Caki2 (cell line): ENCODE measurements at places on chromosomes 13 and 19. TPM values are rescaled to one million over a fixed set of nuclear protein-coding genes. Genes with fewer than 3 reads are reported as not detected.

DNA sequence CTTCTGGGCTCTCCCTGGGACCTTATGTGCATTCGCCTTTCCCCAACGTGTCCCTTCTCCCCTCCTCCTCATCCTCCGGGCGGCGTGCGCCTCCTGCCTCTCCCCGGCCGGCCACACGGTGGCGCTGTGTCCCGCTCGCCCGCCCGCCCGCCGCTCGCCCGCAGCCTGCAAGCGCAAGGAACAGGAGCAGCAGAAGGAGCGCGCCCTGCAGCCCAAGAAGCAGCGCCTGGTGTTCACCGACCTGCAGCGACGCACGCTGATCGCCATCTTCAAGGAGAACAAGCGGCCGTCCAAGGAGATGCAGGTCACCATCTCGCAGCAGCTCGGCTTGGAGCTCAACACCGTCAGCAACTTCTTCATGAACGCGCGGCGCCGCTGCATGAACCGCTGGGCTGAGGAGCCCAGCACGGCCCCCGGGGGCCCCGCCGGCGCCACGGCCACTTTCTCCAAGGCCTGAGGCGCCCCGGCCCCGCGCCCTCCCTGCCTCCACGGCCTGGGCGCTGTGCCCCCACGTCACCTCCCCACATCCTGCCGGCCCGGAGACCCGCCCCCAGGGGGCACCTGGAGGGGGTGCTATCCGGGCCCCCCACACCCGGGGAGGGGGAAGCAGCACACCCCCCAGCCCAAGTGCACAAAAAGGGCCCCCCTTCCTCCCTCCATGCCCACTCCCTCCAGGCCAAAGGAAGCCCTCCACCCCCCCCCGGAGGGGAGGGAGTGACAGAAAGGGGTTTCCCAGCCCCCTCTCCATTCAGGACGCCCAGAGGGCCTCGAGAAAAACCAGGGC is 21.9 kb downstream of the ONECUT3 start:
- no peak for DNase-seq

DNA sequence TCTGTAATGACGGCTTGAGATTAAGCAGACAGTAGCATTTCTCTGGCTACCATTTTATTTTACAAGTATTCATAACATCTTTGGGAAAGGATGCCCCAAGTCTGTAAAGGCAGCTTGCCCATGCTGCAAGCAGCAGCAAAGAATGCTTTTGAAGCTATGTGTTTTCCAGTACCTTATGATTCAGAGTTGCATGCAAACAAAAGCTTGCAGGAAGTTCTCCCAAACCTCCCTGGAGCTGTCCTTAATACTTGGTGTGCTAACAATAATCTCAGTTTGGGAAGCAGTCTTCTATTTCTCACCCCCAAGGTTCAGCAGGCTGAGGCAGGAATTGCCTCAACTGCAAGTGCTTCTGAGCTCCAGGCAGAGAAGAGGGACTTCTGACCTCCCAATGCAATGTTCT is 60.8 kb downstream of the CCNA1 start:
- DNase-seq = no peak

GRCh38 chr19:41915776-41916414 is 12.4 kb downstream of the ERFL start:
- no peak for DNase-seq

- no peak for DNase-seq
Measured at GRCh38 chr19:40622773-40623075, 21.6 kb downstream of the LTBP4 start.

DNA sequence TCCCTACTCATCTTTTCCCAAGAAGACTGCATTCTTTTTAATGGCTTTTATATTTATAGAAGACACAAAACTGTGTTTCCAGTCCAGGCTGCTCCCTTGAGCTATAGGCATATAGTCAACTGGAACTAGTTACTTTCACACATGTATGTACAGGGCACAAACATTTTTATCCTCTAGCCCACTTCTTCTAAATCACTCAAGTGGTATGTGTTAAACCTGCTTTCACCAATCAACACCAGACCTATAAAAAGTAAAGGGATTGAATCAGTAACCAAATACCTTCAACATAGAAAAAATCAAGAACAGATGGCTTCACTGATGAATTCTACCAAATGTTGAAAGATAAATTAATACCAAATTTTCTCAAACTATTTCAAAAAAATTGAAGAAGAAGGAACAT is 584.2 kb upstream of the SLITRK1 start:
- no peak for DNase-seq

- peak; percentile 53 for DNase-seq
Measured at GRCh38 chr13:25281193-25281934, 5.9 kb downstream of the MTMR6 start.

DNA sequence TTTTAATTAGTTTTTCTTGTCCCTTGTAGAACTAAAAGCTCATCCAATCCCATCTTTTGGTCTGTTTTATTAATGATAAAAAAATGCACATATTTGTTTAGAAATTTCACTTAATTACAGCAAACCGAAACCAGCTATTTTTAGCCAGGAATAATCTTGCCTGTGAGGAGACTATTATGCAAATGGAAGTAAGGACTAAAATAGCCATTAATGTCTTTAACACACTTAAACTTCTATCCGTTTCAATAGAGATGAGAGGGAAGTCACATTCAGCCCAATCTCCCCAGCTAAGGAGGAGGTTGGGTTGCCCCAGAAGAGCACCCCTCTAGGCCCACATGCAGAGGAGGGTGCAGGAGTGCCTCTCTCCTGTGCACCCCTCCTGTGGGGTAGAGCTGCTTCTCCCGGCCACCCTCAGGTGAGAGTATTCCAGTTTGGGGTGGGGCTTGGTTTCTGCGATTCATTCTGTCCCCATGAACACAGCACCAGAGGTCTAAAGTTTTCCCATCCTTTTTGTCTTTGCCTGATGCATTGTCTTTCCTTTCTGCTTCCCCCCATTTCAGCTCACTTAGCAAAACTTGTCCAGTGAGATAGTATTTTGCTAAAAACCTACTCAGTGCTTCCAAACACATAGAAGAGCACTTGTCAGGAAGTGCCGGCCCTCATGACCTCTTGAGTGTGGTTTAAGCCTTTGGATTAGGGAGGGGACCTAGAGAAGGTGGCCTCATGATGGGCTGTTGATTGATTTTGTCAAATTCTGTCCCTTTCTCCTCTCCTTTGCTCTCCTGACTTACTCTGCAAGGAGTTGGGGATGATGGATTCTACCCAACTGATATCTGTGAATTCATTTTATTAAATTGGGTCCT is 28.2 kb downstream of the FGF9 start:
- DNase-seq = no peak

DNA sequence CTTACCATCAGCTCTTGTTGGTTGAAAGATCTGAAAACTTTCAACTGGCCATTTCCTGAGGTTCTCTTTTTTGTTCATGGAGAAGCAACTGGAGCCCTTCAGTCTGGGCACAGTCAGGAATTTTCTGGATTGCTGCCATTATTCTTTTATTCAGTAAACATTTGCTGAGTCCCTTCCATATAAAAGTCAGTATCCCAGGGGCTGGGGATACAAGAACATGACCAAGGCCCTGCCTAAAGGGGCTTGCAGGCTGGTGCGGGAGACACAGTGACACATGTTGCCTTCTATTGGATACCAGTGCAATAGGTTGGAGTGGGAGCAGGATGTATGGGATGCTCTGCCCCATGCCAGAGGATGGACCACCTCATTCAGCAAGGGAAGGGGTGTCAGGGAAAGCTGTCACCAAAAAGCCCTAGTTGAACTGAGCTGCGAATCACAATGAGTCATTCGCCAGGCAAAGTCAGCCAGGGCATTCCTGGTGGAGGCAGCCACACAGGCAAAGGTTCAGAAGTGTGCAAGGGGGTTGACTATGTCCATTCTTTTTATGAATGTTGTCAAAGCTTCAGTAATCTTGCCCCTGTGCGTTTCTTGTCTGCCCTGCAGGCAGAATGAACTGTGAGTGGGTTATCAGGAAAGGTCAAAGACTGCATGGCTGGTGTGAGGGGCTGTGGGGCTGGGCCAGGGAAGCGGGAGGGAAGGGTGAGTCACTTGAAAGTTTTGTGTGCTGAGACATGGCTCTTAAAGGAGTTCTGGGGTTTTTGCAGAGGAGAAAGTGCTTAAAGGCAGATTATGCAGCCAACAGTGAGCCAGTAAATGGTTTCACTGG is 395.9 kb downstream of the KCNRG start:
- peak; percentile 75 for DNase-seq

GRCh38 chr13:40153516-40153915 is 498.1 kb downstream of the COG6 start:
- no peak for DNase-seq

DNA sequence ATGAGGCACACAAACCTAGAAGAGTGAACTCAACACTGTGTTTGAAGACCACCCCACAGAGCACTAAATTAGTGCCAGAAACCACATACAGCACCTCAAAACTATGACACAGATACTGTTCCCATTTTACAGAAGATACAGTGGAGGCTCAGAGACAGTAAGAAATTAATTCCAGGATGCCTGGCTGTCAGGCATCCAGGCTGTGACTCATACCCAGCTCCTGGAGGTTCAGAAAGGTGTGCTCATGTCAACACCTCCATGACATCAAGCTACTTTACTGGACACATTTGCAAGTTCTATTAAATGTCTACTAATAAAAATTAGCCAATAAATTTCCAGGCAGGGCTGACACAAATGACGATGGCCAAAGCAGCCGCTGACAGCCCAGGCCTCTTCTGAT is 176.3 kb downstream of the ABCC4 start:
- no peak for DNase-seq

- DNase-seq = no peak
Measured at GRCh38 chr19:53532362-53532761, 5.6 kb upstream of the ZNF331 start.

- peak; percentile 14 for DNase-seq
Measured at GRCh38 chr19:343941-344624, 513 bp downstream of the MIER2 start.

DNA sequence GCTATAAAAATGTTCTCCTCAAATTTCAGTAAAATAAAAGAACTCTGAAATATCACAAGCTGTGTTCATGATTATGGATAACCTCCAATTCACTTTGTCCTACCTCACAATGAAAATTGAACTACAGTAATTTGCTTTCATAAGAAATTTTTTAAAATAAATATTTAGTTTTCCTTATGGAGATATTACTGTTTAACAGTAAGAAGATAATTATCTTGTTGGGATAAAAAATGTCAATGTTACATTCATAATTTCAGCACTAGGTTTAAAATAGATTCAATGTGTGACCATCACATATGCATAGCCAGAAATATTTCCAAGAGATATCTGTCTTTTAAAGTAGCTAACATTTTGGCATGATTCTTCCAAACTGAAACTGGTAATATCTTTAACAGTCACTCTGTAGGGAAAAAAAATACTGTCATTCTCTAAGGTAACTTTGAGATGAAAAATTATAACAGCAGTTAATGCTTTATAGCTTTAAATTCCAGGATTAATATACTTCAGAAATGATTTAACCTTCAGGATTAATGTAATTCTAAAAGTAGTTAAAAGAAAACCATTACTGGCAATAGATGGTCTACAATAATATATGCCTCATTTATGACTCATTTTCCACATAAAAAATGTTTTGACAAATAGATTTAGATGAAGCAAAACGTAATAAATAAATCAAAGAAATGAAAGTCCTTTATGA is 91.3 kb downstream of the SPRY2 start:
- no peak for DNase-seq

DNA sequence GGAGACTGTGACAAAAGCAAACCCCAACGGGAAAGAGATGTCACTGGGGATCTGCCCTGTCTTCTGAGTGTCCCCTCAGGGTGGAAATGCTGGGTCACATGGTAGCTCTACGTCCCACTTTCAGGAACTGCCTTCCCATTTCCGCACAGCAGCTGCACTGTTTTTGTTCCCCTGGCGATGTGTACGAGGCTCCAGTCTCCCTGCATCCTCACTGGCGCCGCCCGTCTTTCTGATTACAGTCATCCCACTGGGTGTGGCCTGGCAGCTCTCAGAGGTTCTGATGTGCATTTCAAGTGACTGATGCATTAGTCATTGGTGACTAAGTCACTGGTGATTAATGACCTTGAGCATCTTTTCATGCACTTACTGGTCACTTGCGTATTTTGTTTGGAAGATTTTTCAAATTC is 21.2 kb downstream of the PCID2 start:
- DNase-seq = peak; percentile 93

GRCh38 chr13:108959234-108959633 is 329.8 kb downstream of the MYO16 start:
- no peak for DNase-seq

- DNase-seq = no peak
Measured at GRCh38 chr19:45152504-45153338, 8.1 kb downstream of the NKPD1 start.

- DNase-seq = no peak
Measured at GRCh38 chr19:45515081-45515624, 7.9 kb downstream of the VASP start.

- DNase-seq = no peak
Measured at GRCh38 chr13:91240341-91240740, 107.1 kb upstream of the MIR17HG start.

GRCh38 chr13:59340581-59340980 is 823.1 kb downstream of the DIAPH3 start:
- no peak for DNase-seq

- no peak for DNase-seq
Measured at GRCh38 chr13:108807841-108808240, 178.4 kb downstream of the MYO16 start.

GRCh38 chr13:111915104-111915551 is 151.8 kb upstream of the SOX1 start:
- DNase-seq = no peak

DNA sequence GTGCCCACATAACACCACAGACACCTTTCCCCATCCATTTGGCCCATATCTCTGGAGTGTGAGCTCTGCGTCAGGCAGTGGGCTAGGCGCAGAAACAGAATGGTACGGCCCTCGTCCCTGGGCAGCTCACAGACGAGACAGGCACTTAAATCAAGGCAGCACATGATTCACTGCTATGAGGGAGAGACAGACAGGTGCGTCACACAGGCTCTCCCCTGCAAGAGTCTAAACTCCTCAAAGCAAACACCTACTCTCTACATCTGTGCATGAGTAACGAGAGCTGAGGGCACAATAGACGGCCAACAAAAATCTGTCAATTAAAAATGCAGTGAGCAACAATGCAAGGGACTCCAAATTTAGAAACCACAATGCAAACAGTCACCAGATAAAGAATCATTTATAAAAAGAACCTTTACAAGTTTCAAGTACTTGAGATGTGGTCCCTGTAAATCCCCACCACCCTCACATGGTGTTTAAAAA is 348.9 kb downstream of the UQCRFS1 start:
- DNase-seq = no peak

ZNF729 gene
- total RNA-seq = not detected in 2 replicates

SOX1 gene
- total RNA-seq = 1.7 and 3.4 TPM in 2 replicates

SYDE1 gene
- 21.7 and 31.3 TPM in 2 replicates for total RNA-seq

EIF3K gene
- 642 and 878 TPM in 2 replicates for total RNA-seq

U2AF1L4 gene
- 7.1 and 14.1 TPM in 2 replicates for total RNA-seq

KDELR1 gene
- 119 and 155 TPM in 2 replicates for total RNA-seq

SELENOV gene
- not detected in 2 replicates for total RNA-seq

VAV1 gene
- total RNA-seq = 5.3 and 6.8 TPM in 2 replicates

TMC4 gene
- not detected in 2 replicates for total RNA-seq

OR7D4 gene
- not detected in 2 replicates for total RNA-seq
